GM06990 (cell line): ENCODE measurements at places on chromosomes 2 and 18.
A peak's percentile ranks its signal among the peaks of the same experiment; 100 is the strongest.

GRCh38 chr2:220781622-220782241 lies 790.4 kb downstream of the EPHA4 start:
- no peak for DNase-seq

- no peak for DNase-seq
These were observed 75.3 kb downstream of the NFATC1 start for GRCh38 chr18:79471046-79471445.

DNA sequence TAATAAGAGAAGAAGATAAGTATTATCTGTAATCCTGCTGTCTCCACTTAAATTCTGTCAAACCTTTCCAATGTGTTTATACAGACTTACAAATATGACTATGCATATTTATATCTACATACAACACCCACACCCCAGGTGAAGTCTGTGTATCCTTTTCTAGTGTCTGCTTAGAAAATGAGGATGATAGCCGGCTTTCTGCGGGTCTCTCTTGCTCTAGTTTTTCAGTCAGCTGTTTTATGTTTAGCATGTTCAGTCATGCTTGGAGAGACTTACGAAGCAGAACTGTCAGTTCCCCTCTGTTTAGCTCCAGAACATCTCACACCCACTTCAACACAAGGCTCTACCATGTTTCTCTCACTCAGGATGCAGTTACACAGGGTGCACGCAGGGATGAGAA lies 137.3 kb upstream of the NFATC1 start:
- DNase-seq, result no peak

GRCh38 chr2:85462322-85462721 lies 43.8 kb downstream of the SH2D6 start:
- DNase-seq, result no peak

- DNase-seq, result peak; percentile 73
These were observed 11.9 kb downstream of the IL18R1 start for GRCh38 chr2:102367331-102367971.

- DNase-seq, result no peak
These were observed 76.5 kb downstream of the HNRNPLL start for GRCh38 chr2:38526195-38526594.

DNA sequence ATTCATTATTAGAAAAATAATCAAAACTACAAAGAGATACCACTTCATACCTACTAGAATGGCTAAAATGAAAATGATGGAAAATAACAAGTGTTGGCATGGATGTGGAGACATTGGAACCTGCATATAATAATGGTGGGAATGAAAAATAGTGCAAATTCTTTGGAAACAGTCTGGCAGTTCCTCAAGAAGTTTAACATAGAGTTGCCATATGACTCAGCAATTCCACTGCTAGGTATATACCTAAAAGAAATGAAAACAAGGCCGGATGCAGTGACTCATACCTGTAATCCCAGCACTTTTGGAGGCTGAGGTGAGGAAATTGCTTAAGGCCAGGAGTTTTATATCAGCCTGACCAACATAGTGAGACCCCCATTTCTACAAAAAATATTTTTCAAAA lies 41.6 kb upstream of the ACYP2 start:
- DNase-seq, result no peak

DNA sequence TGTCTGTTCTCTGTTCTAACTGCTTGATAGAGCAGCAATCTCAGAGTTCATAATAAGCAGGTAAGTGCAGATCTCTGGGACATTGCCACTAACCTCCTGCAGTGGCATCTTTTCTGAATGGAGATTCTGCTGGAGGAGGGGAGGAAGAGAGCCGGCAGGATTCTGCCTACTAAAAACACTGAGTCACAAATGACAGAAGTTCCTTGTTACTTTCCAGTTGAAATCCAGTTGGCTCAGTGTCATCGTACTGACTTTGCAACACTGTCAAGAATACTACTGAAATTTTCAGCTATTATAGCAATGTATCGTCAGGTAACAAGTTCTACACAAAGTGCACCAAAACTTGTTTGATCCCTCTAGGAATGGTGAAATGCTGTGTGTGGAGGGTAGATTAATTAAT lies 79.6 kb upstream of the ST6GAL2 start:
- no peak for DNase-seq

- DNase-seq, result no peak
These were observed 199.3 kb downstream of the ZNF407 start for GRCh38 chr18:74796841-74797576.

DNA sequence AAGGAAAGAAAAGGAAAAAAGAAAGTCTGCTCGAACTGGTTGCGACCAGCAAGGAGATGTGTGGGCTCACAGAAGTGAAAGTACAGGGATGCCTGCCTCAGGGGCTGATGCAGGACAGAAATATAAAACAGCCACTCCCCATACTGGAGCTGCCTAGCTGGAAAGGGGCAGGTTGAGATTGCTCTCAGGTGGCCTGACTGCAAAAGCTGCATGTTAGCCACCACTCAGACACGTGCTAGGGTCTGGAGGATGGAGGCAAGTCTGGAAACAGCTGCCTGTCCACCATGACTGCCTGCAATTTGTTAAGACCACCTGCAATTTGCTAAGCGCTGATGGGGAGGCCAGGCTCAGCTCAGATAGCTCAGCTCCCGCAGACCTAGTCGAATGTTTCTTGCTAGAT lies 17.9 kb downstream of the B3GNT7 start:
- DNase-seq, result no peak

DNA sequence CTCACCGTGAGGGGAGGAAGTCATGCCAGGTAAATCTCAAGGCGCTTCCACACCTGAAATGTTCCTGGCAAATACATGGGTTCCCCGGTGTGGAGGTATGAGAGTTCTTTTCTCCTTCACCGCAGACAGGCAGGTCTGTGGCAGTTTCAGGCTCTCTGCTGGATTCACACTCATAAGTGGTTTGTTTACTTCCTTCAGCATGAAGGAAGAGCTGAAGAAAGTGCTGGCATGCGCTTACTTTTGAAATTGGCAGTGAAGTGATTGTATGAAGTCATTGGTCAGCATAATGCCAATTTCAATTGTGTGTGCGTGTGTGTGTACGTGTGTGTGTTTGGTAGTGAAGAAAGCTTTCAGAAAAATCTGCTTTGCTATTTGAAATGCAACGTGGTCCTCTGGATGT lies 43.4 kb downstream of the RNF144A start:
- no peak for DNase-seq

- no peak for DNase-seq
These were observed 87.8 kb upstream of the BCL2L11 start for GRCh38 chr2:111032721-111033429.

GRCh38 chr2:215022418-215022817 lies 116.0 kb downstream of the ABCA12 start:
- no peak for DNase-seq

GRCh38 chr2:128489526-128490273 lies 171.0 kb upstream of the HS6ST1 start:
- DNase-seq, result no peak

DNA sequence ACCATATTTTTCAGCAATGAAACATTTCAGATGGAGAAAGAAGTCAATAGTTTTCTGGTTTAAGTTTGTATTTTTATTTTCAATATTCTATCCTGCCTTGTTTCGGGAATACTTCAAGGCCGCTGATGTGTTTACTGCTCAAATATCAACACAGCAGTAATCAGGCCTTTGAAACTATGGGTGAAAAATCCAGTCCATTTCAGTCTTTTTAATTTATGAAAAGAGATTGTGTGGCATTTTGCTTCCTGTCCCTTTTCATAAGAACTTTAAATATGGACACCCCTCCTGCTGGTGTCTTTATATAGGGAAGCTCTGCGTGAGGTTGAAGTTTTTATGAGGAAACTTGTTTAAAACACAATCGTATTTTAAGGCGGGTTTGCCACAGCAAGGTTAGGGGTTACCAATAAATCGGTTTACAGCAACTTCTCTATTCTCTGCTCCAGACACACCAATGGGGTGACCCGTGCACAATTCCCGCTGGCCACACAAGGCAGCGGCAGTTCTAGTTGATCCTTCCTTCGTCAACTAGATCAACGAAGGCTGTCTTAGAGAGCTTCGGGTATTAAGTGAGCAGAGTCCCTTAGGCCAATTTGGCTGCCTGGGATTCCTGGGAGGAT lies 1.2 kb upstream of the TANC1 start:
- no peak for DNase-seq

DNA sequence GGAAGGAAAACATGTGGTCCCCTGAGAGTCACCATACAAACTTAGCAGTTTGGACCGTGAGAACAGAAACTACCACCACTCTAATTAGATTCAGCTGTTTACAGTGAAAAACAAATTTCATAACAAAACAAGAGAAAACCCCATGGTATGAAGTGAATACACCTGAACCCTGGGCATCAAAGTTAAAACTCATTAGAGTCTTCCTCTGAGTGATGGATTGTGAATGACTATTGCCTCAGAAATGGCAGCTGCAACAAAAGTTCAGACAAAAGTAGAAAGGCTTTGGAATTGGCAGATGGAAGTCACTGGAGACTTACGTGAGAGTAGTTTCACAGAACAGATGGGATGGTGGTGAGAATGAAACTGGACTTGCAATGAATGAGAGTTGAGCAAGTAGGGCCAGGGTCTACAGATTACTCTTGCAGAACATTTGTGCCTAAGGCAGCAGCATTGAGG lies 98.0 kb downstream of the AAK1 start:
- DNase-seq, result peak; percentile 37

DNA sequence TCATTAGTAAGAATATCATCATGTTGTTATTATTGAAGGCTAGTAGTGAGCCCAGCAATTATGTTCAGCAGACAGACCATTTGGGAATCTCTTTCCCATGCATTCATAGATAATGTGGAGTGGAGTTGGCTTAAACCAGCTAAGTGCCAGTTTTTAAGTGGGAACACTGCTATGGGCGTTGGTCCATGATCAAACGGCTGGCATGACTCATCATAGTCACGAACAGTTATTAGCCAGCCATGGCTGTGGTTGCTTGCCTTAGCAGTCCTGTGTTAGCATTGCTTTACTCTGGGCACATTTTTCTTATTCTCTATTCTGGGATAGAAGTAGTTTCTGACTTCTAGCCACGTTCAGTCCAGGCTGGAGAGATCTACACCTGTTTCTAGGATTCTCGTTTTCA lies 17.7 kb downstream of the EIF4E2 start:
- no peak for DNase-seq

GRCh38 chr2:176490061-176490861 lies 221.0 kb downstream of the MTX2 start:
- no peak for DNase-seq

- no peak for DNase-seq
These were observed 48.8 kb downstream of the SH3BP4 start for GRCh38 chr2:235000426-235001236.

DNA sequence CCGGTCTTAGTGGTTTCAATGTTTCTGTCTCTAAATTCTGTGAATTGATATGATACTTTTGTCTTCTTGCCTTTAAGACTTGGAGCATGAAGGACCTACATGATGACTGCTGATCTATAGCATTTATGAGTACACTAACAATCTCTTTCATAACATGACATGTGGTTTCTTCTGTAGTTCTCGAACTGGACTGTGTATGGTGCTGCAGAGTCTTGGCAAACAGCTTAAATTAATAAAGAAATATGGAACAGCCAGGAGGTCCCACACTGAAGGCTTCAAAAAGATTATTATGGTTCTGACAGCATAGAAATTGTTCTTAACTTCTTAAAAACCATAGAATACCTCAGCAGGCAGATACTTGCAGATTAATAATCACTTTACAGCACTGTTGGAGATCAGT lies 145.0 kb downstream of the DCC start:
- DNase-seq, result no peak

- no peak for DNase-seq
These were observed 37.6 kb downstream of the CDH7 start for GRCh38 chr18:65788373-65788772.

DNA sequence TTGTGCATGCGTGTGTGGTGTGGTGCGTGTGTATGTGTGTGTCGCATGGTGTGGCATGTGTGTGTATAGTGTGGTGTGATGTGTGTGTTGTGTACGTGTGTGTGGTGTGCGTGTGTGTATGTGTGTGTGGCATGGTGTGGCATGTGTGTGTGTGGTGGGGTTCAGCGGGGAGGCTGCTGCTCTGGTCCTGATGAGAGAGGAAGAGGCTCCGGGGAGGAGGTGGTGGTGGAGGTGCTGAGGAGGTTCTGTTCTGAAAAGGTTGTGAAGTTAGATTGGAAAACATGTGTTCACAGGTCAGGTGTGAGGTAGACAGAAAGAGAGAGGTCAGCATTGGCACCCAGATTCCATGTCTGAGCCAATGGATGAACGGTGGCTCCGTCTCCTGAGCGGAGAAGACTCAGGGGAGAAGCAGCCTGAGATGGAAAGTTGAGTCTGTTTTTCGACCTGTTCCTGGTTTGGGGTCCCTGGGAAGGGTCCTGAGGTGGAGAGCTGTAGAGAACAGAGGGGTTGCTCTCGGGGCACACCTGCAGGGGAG lies 67.2 kb upstream of the HDAC4 start:
- DNase-seq, result no peak

- no peak for DNase-seq
These were observed 79.4 kb downstream of the KCTD1 start for GRCh38 chr18:26468931-26469340.

GRCh38 chr18:61471541-61471940 lies 138.3 kb downstream of the CDH20 start:
- DNase-seq, result no peak

DNA sequence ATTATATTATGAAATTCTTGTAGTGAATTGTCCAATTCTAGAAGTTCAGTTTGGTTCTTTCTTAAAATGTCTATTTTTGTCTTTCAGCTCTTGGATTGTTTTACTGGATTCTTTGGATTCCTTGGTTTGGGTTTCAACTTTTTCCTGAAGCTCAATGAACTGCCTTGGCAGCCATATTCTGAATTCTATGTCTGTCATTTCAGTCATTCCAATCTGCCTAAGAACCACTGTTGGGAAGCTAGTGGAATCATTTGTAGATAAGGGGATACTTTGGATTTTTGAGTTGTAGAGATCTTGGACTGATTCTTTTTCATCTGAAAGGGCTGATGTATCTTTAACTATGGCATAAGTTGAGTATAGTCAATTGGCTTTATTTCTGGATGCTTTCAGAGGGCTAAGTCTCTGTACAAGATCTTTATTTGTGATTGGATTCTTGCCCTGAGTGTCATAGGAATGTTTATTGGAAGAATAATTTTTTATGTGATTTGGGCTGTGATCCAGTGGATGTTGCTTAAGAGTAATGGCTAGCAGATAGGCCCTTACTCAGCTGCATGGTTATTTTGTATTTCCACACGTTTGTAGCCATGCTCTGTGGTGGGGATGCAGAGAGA lies 42.3 kb downstream of the SERPINB7 start:
- DNase-seq, result no peak

- DNase-seq, result no peak
These were observed 189.9 kb downstream of the MYO1B start for GRCh38 chr2:191435141-191435540.

GRCh38 chr2:51484605-51485004 lies 452.7 kb upstream of the NRXN1 start:
- no peak for DNase-seq

GRCh38 chr2:237304763-237305514 lies 109.0 kb downstream of the COL6A3 start:
- DNase-seq, result no peak
